ENCODE measurements at places on chromosomes 3 and 15. TPM values are rescaled to one million over a fixed set of nuclear protein-coding genes. Genes with fewer than 3 reads are reported as not detected.

GRCh38 chr3:15983232-15983631 lies 185.5 kb upstream of the ANKRD28 start:
- no peak for DNase-seq

DNA sequence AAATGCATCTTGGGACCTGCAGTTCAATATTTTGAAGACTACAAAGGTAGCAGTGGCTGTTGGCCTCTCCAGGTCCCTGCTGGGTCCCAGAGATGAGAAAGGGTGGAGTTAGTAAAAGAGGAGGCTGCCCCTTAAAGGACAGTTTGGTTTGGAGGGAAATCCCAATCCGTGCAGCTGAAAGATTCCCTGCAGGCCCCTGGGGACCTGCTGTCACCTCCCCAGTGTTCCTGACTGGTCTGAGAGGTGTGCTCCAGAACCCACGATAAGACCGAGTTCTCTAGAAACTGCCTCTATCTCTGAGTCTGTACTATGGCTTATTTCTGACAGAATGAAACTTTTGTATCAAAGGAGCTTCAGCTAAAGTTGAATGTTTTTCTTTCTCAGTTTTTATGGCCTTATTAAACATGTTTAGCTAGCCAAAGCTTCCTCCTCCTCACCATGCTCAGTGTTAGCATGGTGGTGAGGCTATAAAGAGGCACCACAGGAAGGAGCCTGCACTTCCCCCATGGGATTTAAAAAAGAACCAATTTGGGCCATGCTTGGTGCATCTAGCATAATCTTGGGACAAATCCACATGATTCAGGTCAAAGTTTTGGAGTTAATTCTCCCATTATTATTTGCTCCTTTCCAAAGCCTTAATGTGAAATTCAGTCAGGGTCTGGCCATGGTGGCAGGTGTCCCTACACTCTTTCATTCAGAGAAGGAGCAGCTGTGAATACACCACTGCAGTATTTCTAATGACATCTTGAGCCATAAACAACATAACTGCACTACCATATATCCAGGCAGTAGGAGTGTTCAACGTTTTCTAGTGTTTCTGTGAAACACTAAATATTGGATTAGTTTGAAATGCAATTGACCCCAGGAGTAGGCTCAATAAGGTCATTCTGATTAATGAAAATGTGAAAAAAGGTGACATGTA lies 74.4 kb downstream of the ATP1B3 start:
- no peak for DNase-seq

DNA sequence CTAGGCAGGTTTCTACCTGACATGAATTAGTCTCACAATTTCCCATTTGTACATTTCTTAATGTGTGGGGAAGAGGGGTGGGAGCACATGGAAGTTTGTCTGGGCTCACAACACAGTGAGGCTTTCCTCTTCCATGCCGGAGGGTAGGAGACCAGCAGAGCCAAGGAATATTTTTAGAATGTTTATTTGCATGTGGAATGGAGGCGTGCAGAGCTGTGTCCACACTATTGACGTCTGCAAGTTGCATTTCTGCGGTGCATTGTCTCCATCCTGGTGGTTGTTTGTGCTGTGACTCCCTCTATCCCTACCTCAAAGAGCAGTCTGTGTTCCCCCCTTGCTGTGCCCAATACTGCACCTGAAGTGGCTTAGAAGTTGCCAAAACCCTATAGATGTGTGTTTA lies 103.1 kb upstream of the LRTM1 start:
- DNase-seq: no peak

DNA sequence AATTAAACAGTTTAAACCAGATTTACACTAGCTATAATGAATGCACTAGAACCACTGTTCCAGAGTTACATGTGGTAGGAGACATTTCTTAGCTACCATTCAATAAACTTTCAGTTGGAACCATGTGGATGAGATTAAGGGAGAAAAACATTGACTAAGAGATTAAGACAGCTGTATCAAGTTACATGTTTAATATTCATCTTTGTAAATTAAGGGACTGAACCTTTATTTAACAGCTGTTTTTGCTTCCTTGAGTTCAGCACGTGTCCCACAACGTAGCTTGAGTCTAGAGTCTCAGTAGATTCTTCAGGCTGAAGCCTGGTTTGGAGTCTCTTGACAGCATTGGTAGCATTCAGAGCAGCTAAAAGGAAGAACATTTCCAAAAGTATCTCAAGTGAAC lies 27.2 kb upstream of the CFAP44 start:
- no peak for DNase-seq

The TLR9 gene
- not detected for total RNA-seq

DNA sequence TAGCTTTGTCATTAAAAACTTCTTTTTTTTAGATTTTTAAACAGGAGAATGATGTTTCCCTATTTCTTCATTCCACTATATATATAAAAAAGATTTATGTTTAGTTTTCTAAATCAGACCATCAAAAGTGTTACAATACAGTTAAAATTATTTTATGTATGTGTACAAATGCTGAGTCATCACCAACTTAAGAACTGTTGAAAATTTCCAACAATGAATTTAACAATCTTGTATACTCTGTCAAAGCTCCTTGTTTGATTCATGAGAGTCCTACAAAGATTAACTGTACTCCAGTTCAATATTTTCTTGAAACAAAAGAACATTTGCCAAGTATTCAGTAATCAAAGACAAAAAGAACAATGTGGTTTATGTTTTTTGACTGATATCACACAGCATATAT lies 82.0 kb downstream of the POLQ start:
- DNase-seq: no peak

DNA sequence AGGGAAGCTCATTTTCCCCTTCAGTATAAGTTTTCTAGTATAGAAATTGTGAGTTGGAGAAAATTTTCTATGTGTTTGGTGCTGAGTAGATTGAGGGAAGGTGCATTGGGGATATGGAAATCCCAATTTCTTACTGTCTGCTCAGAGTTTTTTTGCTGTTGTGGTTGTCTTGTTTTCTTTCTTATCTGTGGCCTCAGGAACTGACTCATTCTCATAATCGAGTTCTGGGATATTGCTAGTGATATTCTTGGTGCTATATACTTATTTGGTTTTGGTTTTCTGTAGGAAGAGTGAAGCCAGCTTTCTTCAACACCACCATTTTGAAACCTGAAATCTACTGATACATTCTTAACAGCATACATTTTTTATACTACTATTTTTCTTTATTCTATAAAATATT lies 869.2 kb downstream of the DIPK2A start:
- no peak for DNase-seq

The GOLGA6L10 gene
- 0.33 TPM for total RNA-seq

GRCh38 chr15:29601811-29602210 lies 220.5 kb downstream of the TJP1 start:
- no peak for DNase-seq

- no peak for DNase-seq
Observed at GRCh38 chr15:89396723-89397652, 62.4 kb upstream of the POLG start.

DNA sequence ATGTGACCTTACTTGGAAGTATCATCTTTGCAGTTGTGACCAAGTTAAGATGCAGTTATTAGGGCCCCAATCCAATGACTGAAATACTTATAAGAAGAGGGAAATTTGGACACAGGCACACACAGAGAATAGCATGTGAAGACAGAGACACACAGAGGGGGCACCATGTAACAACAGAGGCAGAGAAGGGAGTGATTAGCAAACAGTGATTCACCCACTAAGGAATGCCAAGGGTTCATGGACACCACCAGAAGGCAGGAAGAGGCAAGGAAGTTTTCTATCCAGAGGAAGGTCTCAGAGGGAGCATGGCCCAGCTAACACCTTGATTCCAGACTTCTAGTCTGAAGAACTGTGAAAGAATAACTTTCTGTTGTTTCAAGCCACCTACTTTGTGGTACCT lies 25.0 kb downstream of the SIDT1 start:
- no peak for DNase-seq

DNA sequence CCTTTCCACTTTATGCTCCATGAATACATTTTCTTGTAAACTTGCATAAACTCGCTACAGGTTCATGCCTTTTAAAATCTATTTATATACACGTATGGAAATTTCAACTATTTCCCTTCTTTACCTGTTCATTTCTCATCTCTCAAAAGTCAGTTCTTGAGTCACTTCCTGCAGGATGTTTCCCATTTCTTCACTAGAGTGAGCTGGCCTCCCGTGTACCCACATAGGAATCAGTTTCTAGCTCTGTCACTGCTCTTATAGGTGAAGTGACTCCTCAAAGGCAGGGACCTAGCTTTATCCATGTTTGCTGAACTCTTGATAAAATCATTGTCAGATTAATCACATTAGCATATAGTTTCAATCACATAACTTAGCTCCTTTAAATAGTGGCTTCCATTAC lies 259.7 kb downstream of the EPHA3 start:
- no peak for DNase-seq

DNA sequence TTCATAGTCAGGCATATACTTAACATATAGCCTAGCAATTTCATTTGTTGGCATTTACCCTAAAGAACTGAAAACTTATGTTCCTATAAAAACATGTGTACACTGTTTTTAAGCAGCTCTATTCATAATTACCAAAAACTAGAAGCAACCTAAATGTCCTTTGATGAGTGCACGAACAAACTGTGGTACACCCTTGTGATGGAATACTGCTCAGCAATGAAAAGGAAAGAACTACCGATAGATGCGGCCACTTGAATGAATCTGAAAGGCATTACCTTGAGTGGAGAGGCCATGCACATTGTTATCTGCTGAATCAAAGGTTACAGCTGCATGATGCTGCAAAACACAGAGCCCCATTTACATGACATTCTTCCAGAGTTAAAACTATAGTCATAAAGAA lies 44.7 kb downstream of the CFAP92 start:
- DNase-seq: no peak

Measured in liver (tissue), 10 donors.